GM23248 (cell line): ENCODE measurements at places on chromosomes 4 and X.

DNA sequence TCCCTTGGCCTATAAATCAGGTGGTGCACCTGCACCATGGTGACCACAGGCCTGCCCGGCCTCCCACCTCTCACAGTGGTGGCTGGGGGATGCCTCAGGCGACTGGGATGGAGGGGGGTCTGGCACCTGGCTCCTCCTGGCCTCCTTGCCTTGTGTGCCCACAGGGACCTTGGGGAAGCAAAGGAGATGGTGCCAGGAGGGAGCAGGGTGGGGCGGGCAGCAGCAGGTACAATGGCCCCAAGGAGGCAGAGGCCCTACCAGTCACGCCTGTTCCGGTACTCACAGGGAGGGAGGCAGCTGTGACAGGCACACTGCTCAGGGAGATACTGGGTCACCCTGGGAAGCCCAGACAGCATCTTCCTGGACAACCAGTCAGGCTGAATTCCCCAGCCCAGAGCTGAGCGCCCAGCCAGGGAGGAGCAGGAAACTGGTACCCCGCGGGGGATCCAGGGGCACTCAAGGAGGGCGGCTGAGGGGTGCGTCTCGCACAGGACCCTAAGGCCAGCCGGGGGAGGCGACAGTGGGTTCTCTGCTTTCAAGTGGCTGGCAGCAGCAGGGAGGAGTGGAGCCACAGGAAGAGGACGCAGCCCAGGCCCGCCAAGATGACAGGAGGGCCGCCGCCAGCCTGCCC lies 1.2 kb upstream of the TREX2 start:
- DNase-seq: no peak

DNA sequence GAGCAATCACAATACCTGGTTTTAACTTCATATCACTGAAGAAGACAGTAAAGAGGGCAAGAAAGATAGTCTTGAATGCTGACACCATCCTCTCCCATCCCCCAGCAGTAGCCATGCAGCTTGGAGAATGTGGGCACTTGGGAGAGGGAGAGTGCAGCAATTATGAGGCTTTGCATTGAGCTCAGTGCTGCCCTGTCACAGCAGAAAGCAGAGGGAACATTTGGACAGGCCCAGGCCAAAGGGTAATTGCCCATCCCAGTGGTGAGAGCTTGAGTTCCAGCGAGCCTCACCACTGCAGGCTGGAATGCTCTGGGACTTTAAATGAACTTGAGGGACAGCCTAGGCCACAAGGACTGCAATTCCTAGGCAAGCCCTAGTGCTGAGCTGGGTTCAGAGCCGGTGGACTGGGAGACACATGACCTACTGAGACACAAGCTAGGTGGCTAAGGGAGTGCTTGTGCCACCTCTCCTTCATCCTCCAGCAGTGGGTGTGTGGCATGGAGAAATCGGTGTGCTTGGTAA lies 36.3 kb downstream of the CORIN start:
- DNase-seq: no peak

DNA sequence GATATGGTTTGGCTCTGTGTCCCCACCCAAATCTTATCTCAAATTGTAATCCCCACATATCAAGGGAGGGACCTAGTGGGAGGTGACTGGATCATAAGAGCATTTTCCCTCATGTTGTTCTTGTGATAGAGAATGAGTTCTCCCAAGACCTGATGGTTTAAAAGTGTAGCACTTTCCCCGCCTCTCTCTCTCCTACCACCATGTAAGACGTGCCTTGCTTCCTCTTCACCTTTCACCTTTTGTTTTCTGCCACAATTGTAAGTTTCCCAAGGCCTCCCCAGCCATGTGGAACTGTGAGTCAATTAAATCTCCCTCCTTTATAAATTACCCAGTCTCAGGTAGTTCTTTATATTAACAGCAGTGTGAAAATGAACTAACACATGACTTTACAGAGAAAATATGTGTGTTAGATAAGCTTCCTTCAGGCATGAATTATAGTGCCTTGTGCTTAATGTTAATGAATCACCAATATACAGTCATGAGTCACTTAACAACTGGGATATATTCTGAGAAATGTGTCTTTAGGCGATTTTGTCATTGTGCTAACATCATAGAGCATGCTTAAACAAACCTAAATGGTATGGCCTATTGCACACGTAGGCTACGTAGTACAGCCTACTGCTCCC lies 37.9 kb downstream of the PDGFC start:
- DNase-seq: peak; percentile 88

DNA sequence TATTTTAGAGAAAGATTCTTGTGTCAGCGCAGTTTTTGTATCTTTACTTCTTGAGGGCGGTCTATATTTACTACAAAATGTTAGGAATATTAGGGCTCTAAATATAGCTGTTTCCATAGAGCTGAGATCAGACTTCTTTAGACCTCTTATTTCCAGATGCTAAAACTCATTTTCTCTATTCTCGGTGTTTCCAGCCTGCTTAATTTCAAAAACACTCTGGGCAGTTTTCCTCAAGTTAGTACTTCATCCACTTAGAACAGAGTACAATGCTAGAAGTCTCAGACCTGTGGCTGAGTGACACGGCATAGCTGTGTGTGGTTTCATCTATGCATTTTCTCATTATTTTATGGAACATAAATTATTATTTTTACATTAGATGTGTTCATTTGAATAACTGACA lies 346.6 kb downstream of the PABPC4L start:
- no peak for DNase-seq

- no peak for DNase-seq
Observed at GRCh38 chrX:152024710-152025109, 50.2 kb upstream of the GABRE start.

DNA sequence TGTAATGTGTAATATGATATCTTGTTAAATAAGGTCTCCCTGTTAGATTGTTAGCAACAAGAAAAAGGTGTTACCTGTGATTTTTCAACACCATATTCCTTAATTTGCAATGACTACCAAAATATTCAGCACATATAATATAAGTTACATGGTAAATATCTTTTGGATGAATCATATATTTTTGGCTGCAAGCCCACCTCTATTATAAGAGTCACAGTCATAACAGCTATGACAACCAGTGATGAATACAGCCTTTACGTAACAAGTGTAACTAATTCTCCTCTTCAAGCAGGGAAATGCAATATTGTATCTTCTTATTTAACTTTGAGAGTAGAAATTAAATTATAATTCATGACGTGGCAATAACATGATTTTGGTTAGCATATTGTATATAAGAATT lies 187.0 kb downstream of the NLGN4X start:
- peak; percentile 0 for DNase-seq

DNA sequence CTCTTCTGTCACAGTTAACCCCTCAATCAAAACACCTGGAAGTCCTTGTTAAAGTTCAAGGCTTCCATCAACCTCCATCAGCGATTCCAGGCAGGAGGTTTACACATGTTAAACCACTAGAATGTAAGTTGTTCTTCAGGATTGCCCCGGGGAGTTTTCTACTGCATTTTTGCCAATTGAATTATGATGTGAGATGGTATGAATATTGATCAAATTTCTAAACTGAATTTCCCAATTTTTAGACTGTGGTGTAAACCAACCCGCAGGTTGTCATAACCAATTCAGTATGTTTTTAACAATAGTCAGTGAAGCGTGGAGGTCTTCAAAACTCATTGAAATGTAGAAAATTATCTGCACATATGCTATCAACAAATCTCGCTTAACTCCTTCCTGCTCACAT lies 21.2 kb upstream of the TENM3 start:
- DNase-seq: no peak

DNA sequence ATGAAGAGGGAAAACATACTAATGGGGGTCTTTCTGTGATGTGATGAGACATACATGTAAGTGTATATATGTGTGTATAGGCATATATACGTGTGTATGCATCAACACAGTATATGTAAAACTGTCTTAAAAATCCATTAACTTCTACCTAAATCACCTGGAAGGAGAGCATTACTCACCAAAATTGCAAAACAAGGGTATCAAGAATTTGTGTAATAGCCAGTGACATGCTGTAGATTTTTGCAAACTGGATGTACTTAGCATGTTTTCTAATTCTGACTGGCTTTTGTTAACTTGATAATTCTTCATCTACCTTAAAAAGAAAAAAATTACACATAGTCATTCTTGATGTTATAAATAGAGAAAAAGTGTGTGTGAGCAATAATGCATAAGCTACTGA lies 104.7 kb downstream of the PRRG1 start:
- no peak for DNase-seq

GRCh38 chr4:112978691-112979472 lies 70.6 kb upstream of the ANK2 start:
- peak; percentile 74 for DNase-seq

- DNase-seq: no peak
Observed at GRCh38 chr4:37816719-37817118, 9.8 kb upstream of the PGM2 start.

GRCh38 chrX:42803320-42803719 lies 25.4 kb upstream of the PPP1R2C start:
- peak; percentile 49 for DNase-seq

DNA sequence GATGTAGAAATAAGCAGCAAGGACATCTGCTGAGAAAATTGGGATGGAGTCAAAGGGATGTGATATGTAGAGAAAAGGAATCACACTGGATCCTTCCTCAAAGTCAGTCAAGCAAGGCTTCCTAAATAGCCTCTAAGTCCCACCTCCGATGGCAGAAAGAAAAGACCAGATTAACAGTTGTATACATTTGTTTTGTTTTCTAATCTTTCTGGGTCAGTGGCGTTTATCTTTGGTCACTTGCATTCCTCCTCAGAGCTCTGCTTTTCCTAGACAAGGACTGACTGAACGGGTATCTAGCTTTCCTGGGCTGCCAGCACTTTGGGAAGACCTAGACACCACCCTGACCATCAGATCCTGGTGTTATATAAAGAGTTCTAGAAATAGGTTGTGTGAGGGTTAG lies 23.2 kb downstream of the PACRGL start:
- no peak for DNase-seq

DNA sequence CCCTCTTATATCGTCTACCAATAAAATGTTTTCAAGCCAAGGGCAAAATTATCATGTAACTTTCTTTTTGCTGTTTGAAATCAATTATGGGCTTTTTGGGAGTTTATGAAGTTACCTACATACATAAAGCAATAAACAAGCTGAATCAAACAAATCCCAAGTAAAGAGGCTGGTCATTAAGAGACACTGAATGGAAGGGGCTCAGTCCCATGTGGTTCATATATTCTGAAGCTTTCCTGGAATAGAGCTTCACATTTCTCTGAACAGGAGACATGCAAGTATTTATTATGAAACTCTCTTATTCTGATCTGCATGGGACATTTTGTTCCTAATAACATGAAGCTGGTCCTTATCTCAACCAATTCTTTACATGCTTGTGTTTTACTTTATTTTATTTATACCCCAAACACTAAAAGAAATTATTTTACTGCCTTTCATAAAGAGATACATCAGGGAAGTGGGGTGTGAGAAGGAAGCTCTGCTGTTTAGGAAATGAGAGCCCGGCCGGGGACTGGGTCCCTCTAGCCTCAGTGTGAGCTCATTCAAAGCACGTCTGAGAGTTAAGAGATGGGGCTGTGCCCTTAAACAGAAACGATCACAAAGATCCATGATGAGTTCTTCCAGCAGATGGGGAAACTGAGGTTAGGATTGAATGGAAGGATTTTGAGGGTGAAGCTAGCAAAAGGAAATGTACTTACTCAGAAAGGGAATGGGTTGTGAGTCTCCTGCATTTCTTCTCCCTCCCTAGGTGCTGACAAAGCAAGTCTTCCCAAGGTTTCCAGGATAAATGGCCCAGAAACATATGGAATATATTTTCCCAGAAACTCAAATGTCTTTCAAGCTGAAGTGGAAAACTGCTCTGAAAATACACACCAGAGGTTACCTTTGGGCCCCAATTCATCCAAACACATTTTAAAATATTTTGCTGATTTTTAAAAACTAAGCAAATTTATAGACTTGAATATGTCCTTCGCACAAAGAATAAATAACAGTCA lies 93.1 kb upstream of the LNX1 start:
- no peak for DNase-seq

GRCh38 chr4:176945334-176945733 lies 152.6 kb upstream of the VEGFC start:
- DNase-seq: no peak

GRCh38 chrX:97835969-97836368 lies 952.3 kb downstream of the RPA4 start:
- DNase-seq: no peak
